SK-N-SH (cell line): ENCODE measurements at places on chromosomes 12 and 14.

- H3K36me3 ChIP-seq, result peaks cover 26% of the 10 kb centered on the region
- H3K4me3 ChIP-seq, result peak overlapping the region; percentile 95
- H3K27me3 ChIP-seq, result no peaks in the 10 kb centered on the region
- DNase-seq, result peak; percentile 36
- H3K4me1 ChIP-seq, result peaks cover 8% of the 10 kb centered on the region
- peak overlapping the region; percentile 83 for H3K27ac ChIP-seq
Measured at GRCh38 chr14:52949711-52950409, 990 bp downstream of the FERMT2 start.

- no peaks in the 10 kb centered on the region for H3K4me1 ChIP-seq
- H3K4me3 ChIP-seq, result peak within 1 kb of the TSS; percentile 52
- no peaks in the 10 kb centered on the region for H3K27me3 ChIP-seq
- H3K27ac ChIP-seq, result no peak within 1 kb of the TSS; the same call in 1 of the 2 replicates
Measured at GRCh38 chr12:54032627-54033100, at the start of gene HOXC5. HOXC5 (plus strand) TSS chr12:54033050; CDS start chr12:54033123, 73 bp downstream.

- peak; percentile 76 for DNase-seq
- H3K4me1 ChIP-seq, result peaks cover 62% of the 10 kb centered on the region
- no peaks in the 10 kb centered on the region for H3K36me3 ChIP-seq
- H3K27ac ChIP-seq, result peak overlapping the region; percentile 75
- H3K4me3 ChIP-seq, result no peak overlapping the region
Measured at GRCh38 chr14:73752297-73752992, 38.3 kb upstream of the PNMA1 start.

DNA sequence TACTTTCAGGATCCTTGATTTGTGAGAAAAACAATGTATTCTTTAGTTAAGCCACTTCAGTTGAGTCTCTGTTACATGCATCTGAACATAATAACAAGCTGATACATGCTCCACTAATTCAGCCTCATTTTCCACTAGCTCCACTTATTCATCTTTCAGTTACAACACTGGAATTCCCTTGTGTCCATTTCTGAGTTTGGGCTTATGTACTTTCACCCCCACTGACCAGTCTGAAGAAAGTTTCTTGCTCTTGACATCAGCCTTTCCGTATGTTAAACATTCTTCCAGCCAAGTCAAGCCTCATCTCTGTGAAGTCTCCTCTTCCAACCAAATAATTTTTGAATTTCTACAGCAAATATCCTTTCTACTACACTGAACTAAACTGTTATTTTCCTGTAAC is 592.5 kb upstream of the NOVA1 start:
- no peak overlapping the region for H3K27ac ChIP-seq
- no peak overlapping the region for H3K4me3 ChIP-seq
- no peaks in the 10 kb centered on the region for H3K4me1 ChIP-seq
- H3K36me3 ChIP-seq, result no peaks in the 10 kb centered on the region

DNA sequence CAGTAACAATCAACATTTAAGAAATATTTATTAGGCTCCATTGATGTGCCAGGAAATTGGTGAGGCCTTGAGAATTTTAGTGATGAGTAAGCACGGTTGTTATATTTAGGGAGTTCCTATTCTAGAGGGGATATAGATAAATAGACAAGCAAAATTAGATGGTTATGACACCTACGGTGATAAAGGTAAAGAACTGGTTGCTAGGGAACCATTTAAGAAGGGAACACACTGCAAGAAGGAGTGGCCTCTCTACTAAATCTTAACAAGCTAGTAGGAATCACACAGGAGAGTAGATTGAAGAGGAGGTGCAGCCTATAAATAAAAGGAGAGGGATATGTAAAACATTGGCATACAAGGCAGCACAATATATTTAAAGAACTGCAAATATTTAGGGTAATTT is 155.2 kb downstream of the LRIG3 start:
- no peak overlapping the region for H3K27ac ChIP-seq
- H3K4me1 ChIP-seq, result no peaks in the 10 kb centered on the region
- no peaks in the 10 kb centered on the region for H3K36me3 ChIP-seq

DNA sequence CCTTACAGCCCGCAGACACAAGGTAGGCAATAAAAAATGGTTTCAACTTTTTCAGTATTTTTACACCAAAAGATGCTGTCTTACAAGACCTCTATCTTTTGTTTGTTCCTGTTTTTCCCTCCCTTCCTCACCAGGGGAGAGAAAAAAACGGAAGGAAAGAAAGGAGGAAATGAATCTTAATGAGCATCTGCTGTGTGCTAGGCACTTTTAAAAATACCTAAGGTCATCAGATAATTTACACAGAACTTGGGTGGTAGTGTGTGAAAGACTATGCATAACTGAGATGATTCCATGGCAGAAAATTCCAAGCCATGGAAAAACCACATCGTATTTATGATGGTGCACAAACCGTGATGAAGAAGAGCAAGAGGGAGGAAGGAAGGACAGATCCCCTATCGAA is 121.2 kb downstream of the DIP2B start:
- H3K4me1 ChIP-seq, result peaks cover 4% of the 10 kb centered on the region; the same call in 1 of the 2 replicates
- H3K36me3 ChIP-seq, result peaks cover 35% of the 10 kb centered on the region
- H3K27me3 ChIP-seq, result no peaks in the 10 kb centered on the region

DNA sequence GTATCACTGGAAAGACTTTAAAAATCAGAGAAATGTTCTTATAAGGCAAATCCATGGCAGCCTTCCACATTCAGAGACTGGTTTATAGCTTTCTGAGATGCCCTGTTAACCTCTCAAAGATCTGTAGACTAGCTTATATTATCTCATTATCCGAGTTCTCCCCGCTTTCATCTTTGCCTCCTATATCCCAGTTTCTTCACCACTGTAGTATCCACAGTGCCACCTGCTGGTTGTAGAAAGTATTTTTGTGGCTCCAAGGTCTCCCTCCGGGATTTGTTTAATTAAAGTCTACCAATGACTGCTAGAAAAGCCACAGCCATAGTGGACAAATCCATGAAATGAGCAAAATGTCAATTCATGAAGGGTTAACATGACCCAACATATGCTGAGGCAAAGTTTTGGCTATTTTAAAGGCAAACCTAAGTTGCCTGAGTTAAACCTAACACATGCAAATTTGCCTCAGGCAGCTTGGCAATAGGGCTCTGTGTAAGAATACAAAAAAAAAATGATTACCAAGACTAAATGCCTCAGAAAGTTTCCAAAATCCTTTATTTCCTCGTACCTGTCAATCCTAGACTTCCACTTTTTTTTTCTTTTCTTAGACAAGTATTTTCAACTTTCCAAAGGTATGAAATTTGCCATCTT is 218.8 kb upstream of the BMP4 start:
- no peak overlapping the region for H3K27ac ChIP-seq
- peak; percentile 54 for DNase-seq
- no peak overlapping the region for H3K4me3 ChIP-seq

- H3K4me1 ChIP-seq, result no peaks in the 10 kb centered on the region
- no peaks in the 10 kb centered on the region for H3K27me3 ChIP-seq
- H3K36me3 ChIP-seq, result no peaks in the 10 kb centered on the region
- no peak overlapping the region for H3K27ac ChIP-seq
- no peak for DNase-seq
Measured at GRCh38 chr12:24742378-24742777, 206.5 kb downstream of the BCAT1 start.

GRCh38 chr12:124044809-124045321 is 71.8 kb downstream of the ZNF664 start:
- H3K4me3 ChIP-seq, result no peak overlapping the region
- H3K27ac ChIP-seq, result no peak overlapping the region
- H3K27me3 ChIP-seq, result no peaks in the 10 kb centered on the region
- peaks cover 19% of the 10 kb centered on the region; the same call in 1 of the 2 replicates for H3K4me1 ChIP-seq
- no peak for DNase-seq

- no peaks in the 10 kb centered on the region for H3K4me1 ChIP-seq
- no peak for DNase-seq
- H3K4me3 ChIP-seq, result no peak overlapping the region
- H3K27ac ChIP-seq, result no peak overlapping the region
- no peaks in the 10 kb centered on the region for H3K27me3 ChIP-seq
Measured at GRCh38 chr12:102299731-102300130, 102.1 kb upstream of the PMCH start.

- peak overlapping the region; percentile 97 for H3K4me3 ChIP-seq
- DNase-seq, result peak; percentile 68
- peaks cover 3% of the 10 kb centered on the region; the same call in 1 of the 2 replicates for H3K27me3 ChIP-seq
- no peaks in the 10 kb centered on the region; the same call in 1 of the 2 replicates for H3K4me1 ChIP-seq
- H3K27ac ChIP-seq, result peak overlapping the region; percentile 79; the same call in 1 of the 2 replicates
- no peaks in the 10 kb centered on the region for H3K36me3 ChIP-seq
Measured at GRCh38 chr12:10213168-10214135, 775 bp downstream of the GABARAPL1 start.
